ENCODE measurements at places on chromosomes 4 and X. TPM values are rescaled to one million over a fixed set of nuclear protein-coding genes. Genes with fewer than 3 reads are reported as not detected.

GRCh38 chr4:26850528-26850927 is 10.1 kb upstream of the STIM2 start:
- H3K36me3 ChIP-seq = no peaks in the 10 kb centered on the region
- DNase-seq = no peak
- no peaks in the 10 kb centered on the region for H3K27me3 ChIP-seq
- no peak overlapping the region for H3K27ac ChIP-seq
- H3K4me3 ChIP-seq = no peak overlapping the region
- no peaks in the 10 kb centered on the region for H3K4me1 ChIP-seq

Gene ERVMER34-1
- 2.9 TPM for total RNA-seq

Gene TSPAN6
- 86.9 TPM for total RNA-seq

DNA sequence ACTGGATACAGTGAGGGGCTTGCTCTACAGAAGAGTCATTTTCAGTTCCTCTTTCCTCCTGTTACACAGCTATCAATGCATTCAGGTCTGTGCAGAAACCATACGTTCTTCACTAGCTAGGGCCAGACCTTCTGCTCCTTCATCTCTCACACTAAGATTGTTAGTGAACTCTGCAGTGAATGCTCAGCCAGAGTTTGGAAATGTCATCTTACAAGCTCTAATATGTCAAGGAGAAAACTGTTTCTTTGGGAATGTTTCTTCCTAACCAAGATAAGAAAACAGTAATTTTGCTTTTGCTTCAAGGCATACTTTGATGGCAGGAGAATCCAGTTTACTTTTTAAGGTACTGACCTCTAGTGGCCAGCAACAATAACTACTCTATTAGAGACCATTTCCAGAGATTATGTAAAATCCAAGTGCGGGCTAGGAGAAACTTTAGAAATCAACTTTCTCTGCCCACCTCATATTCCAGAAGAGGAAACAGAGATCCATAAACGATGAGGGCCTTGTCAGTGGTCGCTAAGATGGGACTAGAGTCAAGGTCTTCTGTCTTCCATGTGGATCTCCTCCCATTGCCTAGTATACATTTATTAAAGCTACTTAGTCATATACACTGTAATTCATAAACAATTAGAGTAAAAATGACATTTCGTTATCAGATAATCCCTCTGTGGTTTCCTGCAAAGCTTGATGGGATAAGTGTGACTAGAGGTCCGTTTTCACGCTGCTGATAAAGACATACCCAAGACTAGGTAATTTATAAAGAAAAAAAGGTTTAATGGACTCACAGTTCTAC is 12.1 kb upstream of the CC2D2A start:
- peak; percentile 84 for DNase-seq
- H3K27me3 ChIP-seq = no peaks in the 10 kb centered on the region
- no peaks in the 10 kb centered on the region for H3K4me1 ChIP-seq

GRCh38 chr4:112604589-112604988 is 32.1 kb downstream of the ZGRF1 start:
- H3K36me3 ChIP-seq = peaks cover 4% of the 10 kb centered on the region
- no peak overlapping the region for H3K4me3 ChIP-seq
- no peaks in the 10 kb centered on the region for H3K27me3 ChIP-seq
- H3K27ac ChIP-seq = no peak overlapping the region

GRCh38 chrX:387729-388128 is 1.0 kb upstream of the PPP2R3B start:
- no peaks in the 10 kb centered on the region for H3K27me3 ChIP-seq
- no peak for DNase-seq
- peak overlapping the region; percentile 99 for H3K27ac ChIP-seq
- H3K4me1 ChIP-seq = peaks cover 5% of the 10 kb centered on the region
- H3K36me3 ChIP-seq = no peaks in the 10 kb centered on the region
- H3K4me3 ChIP-seq = peak overlapping the region; percentile 74

Gene VCX2
- total RNA-seq = not detected

- no peaks in the 10 kb centered on the region for H3K36me3 ChIP-seq
- no peak overlapping the region for H3K4me3 ChIP-seq
- H3K27me3 ChIP-seq = no peaks in the 10 kb centered on the region
- no peaks in the 10 kb centered on the region for H3K4me1 ChIP-seq
- DNase-seq = no peak
Measured at GRCh38 chr4:63085091-63085490, 1324.2 kb downstream of the TECRL start.

Gene WWC2
- 14.3 TPM for total RNA-seq

- H3K36me3 ChIP-seq = no peaks in the 10 kb centered on the region
- H3K4me1 ChIP-seq = peaks cover 6% of the 10 kb centered on the region
- no peak overlapping the region for H3K4me3 ChIP-seq
- H3K27me3 ChIP-seq = no peaks in the 10 kb centered on the region
- H3K27ac ChIP-seq = no peak overlapping the region
- no peak for DNase-seq
Measured at GRCh38 chr4:110294165-110294564, 95.8 kb upstream of the ELOVL6 start.

Gene DCHS2
- total RNA-seq = 0.09 TPM

Gene MED14
- total RNA-seq = 26.7 TPM

Gene PCYT1B
- total RNA-seq = 41.1 TPM

DNA sequence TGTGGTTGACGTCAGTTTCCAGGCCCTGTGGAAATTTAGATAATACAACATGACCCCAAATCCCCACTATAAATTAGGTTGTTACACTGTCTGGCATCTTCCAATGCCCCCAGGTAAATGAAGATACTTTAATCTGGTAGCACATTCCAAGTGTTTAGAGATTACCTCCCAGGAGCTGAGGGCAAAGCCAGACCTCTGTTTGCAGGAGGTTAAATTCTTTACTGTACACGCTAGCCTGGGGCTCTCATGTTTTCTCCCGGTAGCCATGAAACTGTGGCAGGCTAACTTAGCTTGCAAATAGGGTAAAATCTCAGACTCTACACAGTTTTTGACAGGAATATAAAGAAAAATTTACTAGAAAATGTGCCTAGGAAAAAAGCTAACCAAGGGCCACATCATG is 450.0 kb downstream of the PDGFC start:
- no peak overlapping the region for H3K27ac ChIP-seq
- H3K4me3 ChIP-seq = no peak overlapping the region
- H3K36me3 ChIP-seq = no peaks in the 10 kb centered on the region
- no peaks in the 10 kb centered on the region for H3K4me1 ChIP-seq
- DNase-seq = no peak
- no peaks in the 10 kb centered on the region for H3K27me3 ChIP-seq

DNA sequence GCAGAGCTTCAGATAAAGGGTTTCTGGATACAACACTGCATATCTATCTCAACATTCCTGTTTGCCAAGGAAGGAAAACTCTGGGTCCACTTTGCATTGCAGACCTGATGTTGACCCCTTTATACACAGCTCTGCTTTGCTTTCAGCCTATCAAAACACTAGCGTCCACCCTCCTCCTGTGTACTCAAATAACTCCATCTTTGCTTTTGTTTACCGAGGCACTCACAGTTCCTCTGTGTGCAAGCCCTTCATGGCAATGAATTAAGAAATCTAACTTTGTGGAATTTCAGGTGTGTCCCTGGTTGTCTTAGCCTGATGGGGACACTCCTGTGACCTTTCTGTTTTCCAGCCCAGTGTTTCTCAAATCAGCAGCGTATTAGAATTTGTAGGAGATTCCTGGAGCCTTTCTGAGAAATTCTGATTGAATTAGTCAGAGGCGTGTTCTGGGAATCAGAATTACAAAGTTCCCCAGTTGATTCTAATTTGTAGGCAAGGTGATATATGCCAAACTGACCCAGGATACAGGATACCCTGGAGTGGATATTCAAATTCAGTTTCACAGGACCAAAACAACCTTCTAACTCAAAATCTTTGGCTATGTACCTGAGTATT is 68.6 kb downstream of the DTHD1 start:
- no peak overlapping the region for H3K27ac ChIP-seq
- H3K4me3 ChIP-seq = no peak overlapping the region
- no peaks in the 10 kb centered on the region for H3K36me3 ChIP-seq
- no peak for DNase-seq
- no peaks in the 10 kb centered on the region for H3K4me1 ChIP-seq
- no peaks in the 10 kb centered on the region for H3K27me3 ChIP-seq

DNA sequence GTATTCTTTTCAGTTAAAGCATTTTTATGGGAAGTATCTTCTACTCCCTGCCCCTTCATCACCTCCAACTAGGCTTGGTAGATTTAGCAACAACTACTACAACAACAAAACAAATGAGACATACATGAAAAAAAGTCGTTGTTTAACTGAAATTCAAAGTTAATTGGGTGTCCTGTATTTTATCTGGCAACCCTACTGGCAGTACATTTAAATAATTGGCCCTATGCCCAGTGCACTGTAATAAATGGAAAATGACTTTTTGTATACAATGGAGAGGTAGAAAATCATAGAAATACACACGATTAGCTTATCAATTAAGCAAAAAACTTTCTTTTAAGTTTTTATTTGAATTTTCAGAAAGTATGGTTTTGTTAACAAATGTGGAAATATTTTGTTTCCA is 21.4 kb upstream of the CLGN start:
- DNase-seq = no peak
- peaks cover 7% of the 10 kb centered on the region for H3K27me3 ChIP-seq
- no peak overlapping the region for H3K4me3 ChIP-seq
- H3K4me1 ChIP-seq = no peaks in the 10 kb centered on the region
